K562 (cell line): ENCODE measurements at places on chromosomes 3 and 15. TPM values are rescaled to one million over a fixed set of nuclear protein-coding genes. Genes with fewer than 3 reads are reported as not detected.

AGBL1 gene
- polyA plus RNA-seq, result not detected in 2 replicates

SLC12A1 gene
- polyA plus RNA-seq, result not detected in 2 replicates

DUOX2 gene
- 0.01 and 0.05 TPM in 2 replicates for polyA plus RNA-seq

ITGA11 gene
- not detected in 2 replicates for polyA plus RNA-seq

KAT2B gene
- 10.9 and 13.2 TPM in 2 replicates for polyA plus RNA-seq

ATP8B4 gene
- 0.48 and 0.88 TPM in 2 replicates for polyA plus RNA-seq

THRB gene
- 4.1 and 4.7 TPM in 2 replicates for polyA plus RNA-seq

SLC38A3 gene
- not detected in 2 replicates for polyA plus RNA-seq

UBA7 gene
- polyA plus RNA-seq, result 2.0 and 3.3 TPM in 2 replicates

PAQR5 gene
- polyA plus RNA-seq, result not detected in 2 replicates

GRIP2 gene
- 0.03 TPM in 1 of 2 replicates, not detected in the other for polyA plus RNA-seq

SLC28A1 gene
- polyA plus RNA-seq, result not detected in 2 replicates

TTLL13 gene
- polyA plus RNA-seq, result 0.05 TPM in 1 of 2 replicates, not detected in the other

AMIGO3 gene
- polyA plus RNA-seq, result 2.0 and 2.8 TPM in 2 replicates

RFTN1 gene
- 0.11 TPM in 1 of 2 replicates, not detected in the other for polyA plus RNA-seq

PLSCR5 gene
- not detected in 2 replicates for polyA plus RNA-seq

GPX1 gene
- polyA plus RNA-seq, result 0.09 and 0.16 TPM in 2 replicates

PSTPIP1 gene
- not detected in 2 replicates for polyA plus RNA-seq

PPM1L gene
- polyA plus RNA-seq, result 0.34 TPM in 2 replicates

TMEM115 gene
- polyA plus RNA-seq, result 17.1 and 17.3 TPM in 2 replicates

GRAMD1C gene
- polyA plus RNA-seq, result 0.07 TPM in 1 of 2 replicates, not detected in the other

KCNAB1 gene
- 0.32 and 0.41 TPM in 2 replicates for polyA plus RNA-seq

GOLGA6L10 gene
- 2.7 and 7.1 TPM in 2 replicates for polyA plus RNA-seq

TMEM207 gene
- polyA plus RNA-seq, result not detected in 2 replicates

NEO1 gene
- 0.13 and 0.40 TPM in 2 replicates for polyA plus RNA-seq

GPR62 gene
- polyA plus RNA-seq, result not detected in 2 replicates

CTXND1 gene
- polyA plus RNA-seq, result not detected in 2 replicates

SERPINI2 gene
- polyA plus RNA-seq, result not detected in 2 replicates

CERS3 gene
- not detected in 2 replicates for polyA plus RNA-seq

PPARG gene
- polyA plus RNA-seq, result not detected in 2 replicates

EHD4 gene
- 7.5 and 7.7 TPM in 2 replicates for polyA plus RNA-seq

RBP2 gene
- polyA plus RNA-seq, result not detected in 2 replicates

SLC6A20 gene
- polyA plus RNA-seq, result not detected in 2 replicates

LRTM1 gene
- polyA plus RNA-seq, result not detected in 2 replicates

NAALADL2 gene
- polyA plus RNA-seq, result 0.88 and 1.3 TPM in 2 replicates

UQCRC1 gene
- polyA plus RNA-seq, result 274 and 293 TPM in 2 replicates

ANKRD63 gene
- 0.63 and 1.3 TPM in 2 replicates for polyA plus RNA-seq

EFHB gene
- polyA plus RNA-seq, result 1.8 and 2.4 TPM in 2 replicates

WDR49 gene
- not detected in 2 replicates for polyA plus RNA-seq

C3orf18 gene
- polyA plus RNA-seq, result 0.38 and 0.82 TPM in 2 replicates

CPN2 gene
- polyA plus RNA-seq, result not detected in 2 replicates

SPATA12 gene
- not detected in 2 replicates for polyA plus RNA-seq

SNX33 gene
- polyA plus RNA-seq, result 7.5 and 8.3 TPM in 2 replicates

GOLGA6L7 gene
- not detected in 2 replicates for polyA plus RNA-seq

NR2E3 gene
- polyA plus RNA-seq, result not detected in 2 replicates

GOLGA8O gene
- polyA plus RNA-seq, result 0.04 TPM in 1 of 2 replicates, not detected in the other

INKA1 gene
- 11.2 and 12.8 TPM in 2 replicates for polyA plus RNA-seq

SLC22A14 gene
- 0.07 TPM in 1 of 2 replicates, not detected in the other for polyA plus RNA-seq

FAM131A gene
- polyA plus RNA-seq, result 9.4 and 9.8 TPM in 2 replicates

TRAIP gene
- 17.8 and 23.0 TPM in 2 replicates for polyA plus RNA-seq

MYL3 gene
- not detected in 2 replicates for polyA plus RNA-seq

SCG5 gene
- 0.28 TPM in 1 of 2 replicates, not detected in the other for polyA plus RNA-seq
